GM12878 (cell line): ENCODE measurements at places on chromosomes 2 and 18. TPM values are rescaled to one million over a fixed set of nuclear protein-coding genes. Genes with fewer than 3 reads are reported as not detected.

ERLEC1 gene
- total RNA-seq: 22.5 TPM in 2 replicates

DNA sequence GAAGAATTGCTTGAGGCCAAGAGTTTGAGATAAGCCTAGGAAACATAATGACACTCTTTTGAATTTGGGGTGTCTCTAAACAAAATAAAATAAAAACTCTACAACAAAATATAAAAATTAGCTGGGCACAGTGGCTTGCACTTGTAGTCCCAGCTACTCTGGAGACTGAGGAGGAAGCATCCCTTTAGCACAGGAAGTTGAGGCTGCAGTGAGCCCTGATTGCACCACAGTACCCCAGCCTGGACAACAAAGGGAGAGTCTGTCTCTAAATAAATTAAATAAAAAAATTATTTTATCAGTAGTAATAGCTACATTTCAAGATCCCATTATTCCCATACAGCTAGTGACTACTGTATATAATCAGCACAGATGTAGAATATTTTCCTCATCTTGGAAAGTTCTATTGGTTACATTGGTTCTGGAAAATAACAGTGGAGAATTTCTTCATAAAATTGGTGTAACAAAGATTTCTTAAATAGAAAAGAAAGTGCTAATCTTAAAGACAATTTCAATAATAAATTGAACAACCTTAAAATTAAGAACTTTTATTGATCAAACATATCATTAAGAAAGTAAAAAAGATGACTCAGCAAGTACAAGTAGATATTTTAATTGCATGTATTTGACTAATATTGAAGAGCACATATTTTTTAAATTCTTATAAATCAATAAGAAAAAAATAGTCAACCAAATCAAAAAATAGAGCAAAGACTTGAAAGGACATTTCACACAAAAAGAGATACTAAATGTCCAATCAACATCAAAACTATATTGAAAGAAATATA is 90.4 kb upstream of the KYNU start:
- no peak overlapping the region for H3K27ac ChIP-seq
- H3K27me3 ChIP-seq: no peaks in the 10 kb centered on the region
- H3K36me3 ChIP-seq: no peaks in the 10 kb centered on the region
- no peak overlapping the region for H3K4me3 ChIP-seq

TUBA4B gene
- total RNA-seq: not detected in 2 replicates

CCL20 gene
- 5.5 and 6.6 TPM in 2 replicates for total RNA-seq

GRCh38 chr2:134268265-134268664 is 14.4 kb downstream of the MGAT5 start:
- peaks cover 29% of the 10 kb centered on the region for H3K4me1 ChIP-seq
- no peak for DNase-seq
- no peak overlapping the region for H3K27ac ChIP-seq
- H3K27me3 ChIP-seq: no peaks in the 10 kb centered on the region
- peaks cover 3% of the 10 kb centered on the region for H3K36me3 ChIP-seq

PLEKHA3 gene
- total RNA-seq: 13.3 and 15.3 TPM in 2 replicates

DNA sequence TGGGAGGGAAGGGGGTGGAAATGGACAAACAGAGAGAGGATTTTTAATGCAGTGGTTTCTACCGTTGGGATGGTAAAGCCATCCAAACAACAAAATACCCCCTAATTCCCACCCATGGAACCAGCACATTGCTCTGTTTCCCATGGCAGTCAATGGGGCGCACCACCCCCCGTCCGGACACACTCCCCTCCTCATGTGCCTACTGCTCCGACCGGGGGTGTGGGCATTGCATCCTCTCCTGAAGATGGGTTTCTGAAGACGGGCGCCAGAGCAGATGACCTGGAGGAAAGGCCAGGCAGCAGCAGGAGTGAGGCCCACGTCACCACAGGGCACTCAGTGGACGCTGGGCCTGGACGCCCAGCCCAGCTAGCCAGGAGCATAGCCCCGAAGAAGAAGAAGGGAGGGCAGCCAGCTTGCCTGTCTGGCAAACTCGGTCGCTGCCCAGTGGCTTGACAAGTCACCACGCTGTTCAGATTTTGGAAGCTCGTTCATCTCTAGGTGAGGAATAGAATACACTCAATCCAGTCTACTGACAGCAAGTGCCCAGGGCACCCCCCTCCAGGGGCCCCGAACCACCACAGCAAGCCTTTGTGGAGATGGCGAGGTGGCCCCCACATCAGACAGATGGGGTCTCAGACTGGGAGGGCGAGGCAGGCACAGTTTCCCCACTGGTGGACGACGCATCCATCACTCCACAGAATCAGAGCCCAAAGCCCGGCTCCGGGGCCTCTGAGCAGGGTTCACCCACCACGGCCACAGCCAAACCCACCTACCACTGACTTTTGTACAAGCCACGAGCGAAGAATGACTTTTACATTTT is 296.2 kb upstream of the SALL3 start:
- no peak for DNase-seq
- H3K27ac ChIP-seq: no peak overlapping the region
- no peaks in the 10 kb centered on the region for H3K27me3 ChIP-seq
- no peaks in the 10 kb centered on the region for H3K4me1 ChIP-seq
- H3K36me3 ChIP-seq: no peaks in the 10 kb centered on the region
- no peak overlapping the region for H3K4me3 ChIP-seq

GRCh38 chr2:61882850-61883249 is 5.6 kb downstream of the CCT4 start:
- peaks cover 3% of the 10 kb centered on the region; the same call in 1 of the 2 replicates for H3K4me1 ChIP-seq
- no peak overlapping the region for H3K27ac ChIP-seq
- H3K27me3 ChIP-seq: no peaks in the 10 kb centered on the region
- H3K36me3 ChIP-seq: peaks cover 43% of the 10 kb centered on the region

DNA sequence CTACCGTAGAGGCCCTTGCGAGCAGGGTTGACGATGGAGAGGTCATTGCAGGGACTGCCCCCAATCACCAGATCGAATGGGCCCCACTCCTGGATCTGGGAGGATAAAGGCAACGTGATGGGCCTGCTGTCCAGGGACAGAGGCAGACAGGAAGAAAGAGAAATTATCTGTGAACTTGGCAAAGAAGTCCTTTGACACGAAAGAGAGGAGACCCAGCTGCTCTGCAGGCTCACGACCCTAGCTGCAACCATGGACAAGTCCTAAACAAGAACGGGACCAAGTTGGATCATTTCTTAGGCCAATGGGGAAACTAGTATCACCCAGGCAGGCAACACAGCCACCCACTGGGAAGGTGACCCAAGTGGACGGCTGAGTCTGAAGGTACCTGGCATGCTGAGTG is 72.3 kb upstream of the POMC start:
- no peaks in the 10 kb centered on the region for H3K4me1 ChIP-seq
- no peaks in the 10 kb centered on the region for H3K27me3 ChIP-seq
- DNase-seq: no peak
- no peak overlapping the region for H3K4me3 ChIP-seq
- H3K27ac ChIP-seq: no peak overlapping the region

DNA sequence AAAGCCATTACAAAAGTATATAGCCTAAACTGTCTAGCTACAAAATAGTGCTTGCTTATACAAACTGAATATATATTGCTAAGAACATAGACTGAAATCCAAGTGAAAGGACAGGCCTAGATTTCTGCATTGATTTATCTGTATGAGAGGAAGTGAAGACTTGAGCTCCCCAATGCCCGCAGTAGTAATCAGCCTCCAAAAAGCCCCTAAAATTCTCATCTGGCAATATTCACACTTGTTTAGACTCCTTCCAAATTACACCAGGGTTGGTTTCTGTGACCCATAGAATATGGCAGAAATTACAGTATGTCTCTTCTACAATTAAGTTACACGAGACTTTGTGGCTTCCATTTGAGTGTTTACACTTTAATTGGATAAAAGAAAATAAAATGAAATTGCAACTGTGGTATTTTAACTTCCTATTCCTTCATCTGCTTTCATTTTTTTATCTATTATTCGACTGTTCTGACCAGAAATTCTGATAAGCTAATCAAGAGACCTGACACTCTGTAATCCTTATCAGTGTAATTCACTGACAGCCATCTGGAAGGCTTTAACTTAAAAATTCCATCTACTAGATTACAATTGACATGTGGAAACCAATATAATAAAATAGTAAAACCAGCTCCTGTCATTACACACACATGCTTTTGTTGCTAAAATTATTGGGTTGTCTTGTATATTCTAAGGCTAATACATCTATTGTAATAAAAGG is 21.1 kb downstream of the ABCB11 start:
- H3K36me3 ChIP-seq: no peaks in the 10 kb centered on the region
- no peak overlapping the region for H3K4me3 ChIP-seq
- H3K4me1 ChIP-seq: no peaks in the 10 kb centered on the region
- no peaks in the 10 kb centered on the region for H3K27me3 ChIP-seq

NT5C1B gene
- total RNA-seq: not detected in 2 replicates

SCTR gene
- not detected in 2 replicates for total RNA-seq

TMEM37 gene
- total RNA-seq: 0.16 and 0.44 TPM in 2 replicates

PLGLB2 gene
- total RNA-seq: 0.53 TPM in 1 of 2 replicates, not detected in the other

GRCh38 chr2:239882331-239882732 is 142.8 kb downstream of the NDUFA10 start:
- no peaks in the 10 kb centered on the region; the same call in 1 of the 2 replicates for H3K27me3 ChIP-seq
- no peaks in the 10 kb centered on the region for H3K4me1 ChIP-seq
- H3K4me3 ChIP-seq: no peak overlapping the region
- no peak overlapping the region for H3K27ac ChIP-seq
- no peaks in the 10 kb centered on the region for H3K36me3 ChIP-seq
- DNase-seq: no peak

GRCh38 chr18:58565021-58565420 is 63.9 kb downstream of the ALPK2 start:
- peak overlapping the region; percentile 83 for H3K27ac ChIP-seq
- no peak overlapping the region for H3K4me3 ChIP-seq
- DNase-seq: peak; percentile 74
- H3K4me1 ChIP-seq: peaks cover 35% of the 10 kb centered on the region
- no peaks in the 10 kb centered on the region for H3K36me3 ChIP-seq

- H3K36me3 ChIP-seq: no peaks in the 10 kb centered on the region
- no peaks in the 10 kb centered on the region; the same call in 1 of the 2 replicates for H3K27me3 ChIP-seq
- no peaks in the 10 kb centered on the region for H3K4me1 ChIP-seq
- no peak overlapping the region for H3K4me3 ChIP-seq
- H3K27ac ChIP-seq: no peak overlapping the region
- no peak for DNase-seq
Observed at GRCh38 chr18:44518091-44518615, 162.5 kb upstream of the SETBP1 start.

BCL2L11 gene
- total RNA-seq: 2.5 and 4.8 TPM in 2 replicates

- H3K4me1 ChIP-seq: no peaks in the 10 kb centered on the region
- H3K27me3 ChIP-seq: no peaks in the 10 kb centered on the region
- no peak overlapping the region for H3K4me3 ChIP-seq
- H3K27ac ChIP-seq: no peak overlapping the region
Observed at GRCh38 chr2:22273853-22274252, 1111.1 kb upstream of the KLHL29 start.
